ENCODE measurements at places on chromosomes 7 and 10. TPM values are rescaled to one million over a fixed set of nuclear protein-coding genes. Genes with fewer than 3 reads are reported as not detected.

- DNase-seq, result no peak
Observed at GRCh38 chr7:103988468-103989199, 824 bp downstream of the RELN start.

DNA sequence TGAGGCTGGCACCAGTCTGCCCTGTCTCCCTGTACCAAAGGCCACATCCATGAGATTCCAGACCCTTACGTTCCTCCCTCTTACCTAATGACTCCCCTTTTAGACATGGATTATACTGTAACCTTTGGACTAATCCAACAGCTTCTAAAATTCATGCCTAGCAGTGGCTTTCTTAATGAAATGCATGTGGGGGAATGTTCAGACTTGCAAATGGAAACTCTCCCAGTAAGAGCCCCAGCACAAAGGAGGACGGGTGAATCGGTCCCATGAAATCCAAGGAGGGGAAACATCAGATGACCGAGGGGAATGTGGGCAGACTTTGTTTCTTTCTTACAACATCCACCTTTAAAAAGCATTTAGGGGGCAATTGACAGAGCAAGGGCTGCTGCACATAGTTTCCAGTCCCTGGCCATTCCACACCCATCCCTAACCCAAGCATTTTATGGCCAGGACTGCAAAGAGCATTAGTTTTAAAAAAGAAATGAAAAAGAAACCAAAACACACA lies 71.5 kb downstream of the COL13A1 start:
- DNase-seq, result no peak

- no peak for DNase-seq
Observed at GRCh38 chr10:131013281-131013912, 298.1 kb downstream of the TCERG1L start.

- DNase-seq, result no peak
Observed at GRCh38 chr10:133225707-133226191, 4.3 kb upstream of the UTF1 start.

- DNase-seq, result peak; percentile 52
Observed at GRCh38 chr7:143901332-143901667, 676 bp downstream of the TCAF1 start.

DNA sequence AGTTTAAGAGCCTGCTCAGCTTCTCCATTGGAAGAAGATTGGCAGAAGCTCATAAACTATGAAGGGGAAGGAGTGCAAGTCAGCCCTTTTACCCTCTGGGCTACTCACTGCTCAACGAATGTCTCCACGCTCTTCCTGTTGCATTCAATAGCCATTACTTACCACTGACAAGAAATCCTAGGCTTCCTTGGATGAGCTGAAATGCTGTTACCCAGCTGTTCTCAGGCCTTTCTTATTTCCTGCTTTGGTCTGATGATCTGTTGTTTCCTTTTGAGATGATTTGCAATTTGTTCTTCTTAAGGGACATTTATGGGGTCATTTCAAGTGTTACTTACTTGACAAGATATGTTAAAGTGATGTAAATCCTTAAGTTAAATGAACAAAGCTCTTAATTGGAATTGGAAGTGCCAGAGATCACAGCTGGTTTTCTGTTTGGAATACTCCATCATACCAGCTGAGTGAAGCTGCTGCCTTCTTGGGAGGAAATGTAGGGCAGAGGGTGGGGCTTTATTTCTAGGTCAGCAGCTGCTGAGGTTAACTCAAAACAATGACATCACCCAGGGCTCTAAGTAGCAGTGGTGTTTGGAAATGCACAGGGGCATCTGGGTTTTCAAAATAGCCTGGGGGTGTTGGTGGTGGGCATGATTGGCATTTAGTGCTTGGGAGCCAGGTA lies 170.0 kb downstream of the PRKCQ start:
- DNase-seq, result no peak

- no peak for DNase-seq
Observed at GRCh38 chr7:112515989-112516388, 35.2 kb downstream of the LSMEM1 start.

DNA sequence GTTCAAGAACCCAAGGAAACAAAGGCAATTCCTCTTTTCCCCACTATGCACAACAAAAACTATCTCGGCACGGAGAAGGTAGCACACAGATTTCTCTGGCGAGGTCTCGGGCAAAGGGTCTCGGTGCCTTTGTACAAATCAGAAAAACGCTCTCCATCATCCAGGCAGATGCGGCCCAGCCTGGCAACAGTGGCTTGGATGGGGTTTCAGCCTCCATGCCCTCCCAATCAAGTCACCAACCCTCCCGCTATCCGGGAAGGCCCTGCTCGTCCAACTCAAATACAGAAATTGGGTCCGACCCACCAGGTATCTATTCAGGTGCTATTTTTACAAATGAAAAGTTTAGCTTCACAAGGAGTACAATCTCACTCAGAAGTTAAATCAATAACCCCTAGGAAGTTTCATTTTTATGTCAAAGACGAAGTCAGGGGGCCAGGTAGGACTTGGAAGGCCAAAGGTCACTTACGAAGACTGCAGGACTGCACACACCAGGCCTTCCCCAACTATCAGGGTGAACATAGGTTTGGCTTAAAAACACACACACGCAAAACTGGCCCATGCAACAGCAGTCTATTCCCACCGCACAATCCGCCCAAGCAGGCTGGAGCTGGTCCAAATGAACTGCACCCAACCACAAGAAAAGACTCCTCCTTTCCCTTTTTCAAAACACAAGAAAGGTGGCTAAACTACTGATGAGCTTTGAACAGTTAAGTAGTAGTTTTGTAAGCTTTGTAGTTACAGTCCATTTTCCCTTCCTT lies 43.0 kb downstream of the GNA12 start:
- DNase-seq, result no peak

- no peak for DNase-seq
Observed at GRCh38 chr7:131564640-131565039, 8.2 kb upstream of the PODXL start.

DNA sequence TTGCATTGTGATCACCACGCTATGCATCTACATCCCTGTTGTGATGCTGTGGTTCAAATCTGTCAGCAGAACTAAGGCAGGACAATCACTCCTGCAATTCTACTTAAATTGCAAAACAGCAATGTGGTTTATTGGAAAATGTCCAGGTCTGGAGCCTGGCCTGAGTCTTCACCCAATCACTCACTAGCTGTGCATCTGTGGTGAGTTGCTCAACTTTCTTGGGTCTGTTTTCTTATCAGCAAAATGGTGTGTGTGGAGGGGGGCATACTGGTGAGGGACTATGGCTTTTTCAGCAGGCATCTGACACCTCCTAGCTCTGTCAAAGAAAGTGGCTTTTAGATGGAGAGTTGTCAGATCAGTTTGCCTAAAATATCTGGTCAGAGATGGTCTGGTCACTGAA lies 108.3 kb upstream of the FEZF1 start:
- no peak for DNase-seq

GRCh38 chr7:66720561-66720960 lies 20.0 kb upstream of the RABGEF1 start:
- no peak for DNase-seq

GRCh38 chr7:50791938-50792341 lies 9.2 kb upstream of the GRB10 start:
- no peak for DNase-seq

DNA sequence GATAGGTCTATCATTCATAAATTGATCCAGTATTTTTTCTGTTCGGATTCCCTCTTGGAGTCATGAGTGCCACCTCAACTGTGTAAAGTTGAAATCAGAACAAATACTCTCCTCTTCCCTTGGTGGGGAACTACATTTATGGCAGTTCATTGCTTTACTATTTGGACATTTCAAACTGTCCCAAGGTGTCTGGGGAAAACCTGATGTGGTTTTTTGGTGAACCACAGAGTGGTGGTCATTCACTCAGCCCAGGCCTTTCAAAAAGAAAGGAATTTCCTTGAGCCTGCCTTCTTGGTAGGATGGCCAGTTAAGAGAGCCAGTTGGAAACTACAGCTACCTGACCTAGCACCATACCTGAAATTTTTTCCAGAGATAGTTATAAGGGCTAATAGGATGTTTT lies 59.0 kb downstream of the ABCB1 start:
- DNase-seq, result no peak

DNA sequence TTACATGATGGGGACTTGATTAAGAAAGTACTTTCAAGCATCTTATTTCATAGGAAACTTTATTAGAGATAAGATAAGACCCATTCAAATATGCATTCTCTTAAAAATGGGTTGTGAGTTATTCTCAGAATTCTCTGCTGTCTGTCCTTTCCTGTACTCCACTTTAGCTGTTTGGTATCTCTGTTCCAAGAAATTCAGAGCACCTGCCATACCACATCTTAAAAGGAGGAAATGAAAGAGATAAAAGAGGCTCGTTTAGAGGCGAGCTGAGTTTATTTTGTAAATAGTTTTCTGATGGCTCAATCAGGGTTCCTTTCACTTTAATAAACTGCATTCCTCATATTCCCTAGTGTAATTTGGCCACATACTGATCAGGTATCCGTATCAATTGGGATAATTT lies 87.2 kb downstream of the MDFIC start:
- no peak for DNase-seq

- no peak for DNase-seq
Observed at GRCh38 chr7:68244389-68244788, 1247.8 kb downstream of the TYW1 start.

DNA sequence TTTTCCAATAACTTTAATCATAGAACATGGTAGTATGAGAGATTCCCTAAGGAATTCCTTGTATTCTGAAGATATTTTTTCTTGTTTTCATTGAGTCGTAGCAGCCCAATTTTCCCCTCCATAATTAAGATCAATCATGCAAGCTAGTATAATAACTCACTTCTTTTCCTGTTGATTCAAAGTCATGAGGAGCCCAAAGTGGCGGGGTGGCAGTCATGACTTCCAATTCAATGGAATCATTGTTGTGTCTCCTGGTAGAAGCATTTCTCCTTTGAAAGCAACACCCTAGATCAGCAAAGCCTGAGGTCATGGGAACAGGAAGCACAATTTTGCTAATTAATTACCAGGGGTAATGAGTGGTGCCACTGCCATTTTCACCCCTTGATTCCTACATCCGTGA lies 77.6 kb upstream of the MAGI2 start:
- DNase-seq, result no peak

DNA sequence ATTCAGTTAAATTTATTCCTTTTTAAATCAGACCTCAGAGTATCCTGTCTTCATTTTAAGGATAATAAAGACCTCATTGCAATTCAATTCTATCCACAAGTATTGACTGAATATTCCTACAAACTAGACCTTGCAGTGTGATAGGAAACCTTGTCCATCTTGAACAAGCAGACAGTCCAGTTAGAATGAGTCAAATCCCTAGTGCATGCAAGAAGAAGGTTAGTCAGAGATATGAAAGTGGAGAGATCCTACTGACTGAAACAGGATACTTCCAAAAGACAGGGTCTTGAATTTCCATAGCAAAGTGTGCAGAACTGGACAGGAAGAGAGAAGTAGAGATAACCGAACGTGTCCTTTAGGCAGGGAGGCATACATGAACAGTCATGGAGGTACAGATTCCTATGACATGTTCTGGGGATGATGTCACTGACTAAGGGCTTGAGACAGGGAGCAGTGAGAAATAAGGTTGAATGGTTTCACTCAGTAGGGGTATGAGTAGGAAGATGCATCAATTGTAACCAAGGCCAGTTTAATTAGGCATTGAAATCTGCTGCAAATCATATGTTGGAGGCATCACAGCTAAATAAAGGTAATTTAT lies 45.2 kb downstream of the PPP1R3A start:
- DNase-seq, result no peak

DNA sequence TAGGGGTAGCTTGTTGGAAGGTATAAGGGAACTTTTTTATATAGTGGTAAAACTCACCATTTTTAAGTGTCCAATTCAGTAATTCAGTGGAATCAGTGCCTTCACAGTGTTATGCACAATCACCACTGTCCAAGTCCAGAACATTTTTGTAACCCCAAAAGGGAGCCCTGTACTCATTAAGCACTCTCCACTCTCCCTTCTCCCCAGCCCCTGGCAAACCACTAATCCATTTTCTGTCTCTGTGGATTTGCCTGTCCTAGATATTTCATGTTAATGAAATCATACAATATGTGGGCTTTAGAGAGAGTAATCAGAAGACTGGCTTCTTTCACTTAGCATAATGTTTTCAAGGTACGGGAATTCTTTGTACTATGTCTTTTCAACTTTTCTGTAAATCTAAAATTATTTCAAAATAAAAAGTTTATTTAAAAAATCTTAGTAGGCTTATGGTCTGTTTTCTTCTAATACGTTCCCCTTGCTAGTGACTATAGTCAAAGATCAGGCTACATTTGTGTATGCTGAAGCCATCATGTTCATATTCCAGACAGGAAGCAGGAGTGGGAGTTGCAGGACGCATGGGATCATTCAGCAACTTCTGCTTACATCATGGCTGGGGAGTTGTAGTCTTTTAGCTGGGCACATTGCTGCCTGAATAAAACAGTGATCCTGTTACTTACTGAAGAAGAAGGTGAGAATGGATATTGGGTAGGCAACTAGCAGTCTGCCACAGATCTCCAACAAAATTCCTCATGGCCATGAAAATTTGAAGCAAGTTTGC lies 35.4 kb upstream of the TAX1BP1 start:
- no peak for DNase-seq

DNA sequence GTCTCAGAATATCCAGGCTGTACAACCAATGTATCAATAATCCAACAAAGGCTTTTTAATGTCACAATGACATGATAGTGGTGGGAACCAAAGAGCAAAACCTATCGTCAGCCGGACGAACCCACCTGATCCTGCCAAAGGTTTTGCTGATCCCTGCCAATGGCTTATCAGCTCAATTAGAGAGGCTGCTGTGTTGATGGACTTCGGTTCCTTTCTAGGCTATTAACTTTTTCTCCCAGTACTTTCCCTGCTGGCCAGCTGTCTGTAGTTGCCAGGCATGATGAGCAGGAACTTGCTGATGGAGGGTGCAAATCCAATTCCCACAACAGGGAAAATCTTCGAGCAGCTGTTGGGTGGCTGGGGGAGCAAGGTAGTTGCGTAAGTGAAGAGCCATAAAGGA lies 2.4 kb downstream of the LMOD2 start:
- no peak for DNase-seq

- DNase-seq, result no peak
Observed at GRCh38 chr7:20738518-20739481, 47.9 kb downstream of the SP8 start.

DNA sequence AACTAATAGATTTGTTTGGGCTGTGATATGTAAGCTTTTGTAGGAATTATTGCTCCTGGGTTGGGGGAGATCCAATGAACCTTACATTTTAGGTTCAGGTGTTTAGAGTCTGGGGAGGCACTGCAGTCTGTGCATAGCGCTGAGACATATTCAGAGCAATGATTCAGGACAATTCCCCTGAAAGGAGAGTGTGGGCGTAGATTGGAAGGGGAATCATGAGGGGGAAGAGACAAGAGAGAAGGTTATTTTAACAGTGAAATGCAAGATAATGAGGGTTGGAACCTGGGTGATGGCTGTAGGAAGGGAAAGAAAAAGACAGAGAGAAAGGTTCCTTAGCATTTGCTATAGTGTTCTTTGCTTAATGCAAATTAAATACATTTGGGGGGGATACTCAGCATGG lies 1013.4 kb downstream of the REEP3 start:
- DNase-seq, result no peak

Gene ZNF316
- 5.6 TPM for polyA plus RNA-seq

Gene HSPA12A
- polyA plus RNA-seq, result 5.2 TPM

Gene DHX32
- 10.7 TPM for polyA plus RNA-seq

Gene NACAD
- polyA plus RNA-seq, result 1.3 TPM

Gene MYL10
- polyA plus RNA-seq, result not detected

Gene SEMA4G
- 7.5 TPM for polyA plus RNA-seq

Gene PCLO
- 0.13 TPM for polyA plus RNA-seq

Gene MALRD1
- 2.6 TPM for polyA plus RNA-seq
